ENCODE measurements at places on chromosomes 7 and 10.

DNA sequence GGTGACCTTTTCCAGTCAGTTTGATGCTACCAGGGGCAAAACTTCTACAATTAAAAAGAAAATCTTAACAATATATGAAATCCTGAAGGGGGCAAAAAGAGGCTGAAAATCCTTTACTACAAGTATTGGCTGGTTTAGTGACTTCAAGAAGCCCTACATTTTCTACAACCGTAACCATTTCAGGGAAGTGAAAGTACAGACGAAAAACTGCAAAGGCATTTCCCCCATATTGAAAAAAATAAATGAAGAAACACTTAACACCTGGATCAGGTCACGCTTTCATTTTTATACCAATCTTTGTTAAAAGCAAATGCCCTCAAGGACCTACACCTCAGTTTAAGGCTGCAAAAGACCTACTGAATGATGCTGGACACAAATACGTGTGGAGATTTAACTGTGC lies 38.6 kb downstream of the IL6 start:
- DNase-seq, result no peak

DNA sequence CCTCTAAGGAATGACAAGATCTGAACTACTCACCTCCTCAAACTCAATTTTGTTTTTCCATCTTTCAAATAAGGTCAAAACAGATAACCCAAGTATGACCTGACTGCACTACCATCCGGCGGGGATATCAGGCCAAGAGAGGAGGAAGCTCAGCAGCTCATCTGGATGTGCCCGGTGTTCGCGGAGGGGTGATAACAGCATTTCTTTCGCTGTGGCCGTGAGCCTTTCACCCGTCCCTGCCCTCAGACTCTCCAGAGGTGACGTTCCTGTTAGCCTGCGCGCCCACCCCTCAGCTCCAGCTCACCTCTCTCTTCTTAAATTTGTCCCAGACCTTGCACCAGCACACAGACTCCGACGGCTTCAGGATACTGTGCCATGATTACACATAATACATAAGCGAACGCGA lies 526 bp downstream of the ZNF248 start:
- DNase-seq, result no peak

GRCh38 chr10:21473541-21473940 lies 51.9 kb downstream of the SKIDA1 start:
- DNase-seq, result no peak

DNA sequence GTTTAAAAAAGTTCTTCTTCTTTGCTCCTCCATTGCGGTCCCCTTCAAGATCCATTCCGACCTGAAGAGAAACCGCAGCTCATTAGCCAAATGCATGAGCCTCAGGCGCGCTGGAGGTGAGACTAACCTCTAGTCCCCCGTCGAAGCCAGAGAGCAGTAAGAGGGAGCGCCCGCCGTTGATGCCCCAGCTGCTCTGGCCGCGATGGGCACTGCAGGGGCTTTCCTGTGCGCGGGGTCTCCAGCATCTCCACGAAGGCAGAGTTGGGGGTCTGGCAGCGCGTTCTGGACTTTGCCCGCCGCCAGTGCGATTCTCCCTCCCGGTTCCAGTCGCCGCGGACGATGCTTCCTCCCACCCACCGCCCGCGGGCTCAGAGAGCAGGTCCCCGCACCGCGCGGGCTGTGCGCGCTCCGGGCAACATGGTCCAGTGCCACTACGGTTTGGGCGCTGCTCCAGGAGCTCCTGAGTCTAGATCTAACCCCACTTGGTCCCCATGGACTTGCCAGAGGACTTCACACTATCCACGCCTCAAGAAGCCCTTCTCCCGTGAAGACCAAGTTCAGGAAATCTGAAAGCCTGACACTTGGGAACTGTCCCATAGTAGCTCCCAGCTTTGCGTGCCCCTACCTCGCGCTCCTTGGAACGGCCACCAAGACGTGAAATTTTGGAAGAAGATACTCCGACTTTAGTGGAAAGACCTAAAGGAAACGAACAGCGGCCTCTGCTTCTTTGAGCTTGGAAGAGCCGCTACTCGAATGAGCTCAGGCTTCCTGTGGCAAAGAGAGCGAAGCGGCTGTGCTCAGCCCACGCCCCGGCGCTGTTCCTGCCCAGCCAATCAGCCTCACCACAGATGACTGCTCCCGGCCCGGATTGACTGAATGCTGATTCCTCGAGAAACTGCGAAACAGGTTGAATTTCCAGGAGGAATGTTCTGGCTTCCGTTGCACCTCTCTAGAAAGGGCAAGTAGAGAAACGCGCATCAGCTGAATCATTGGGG lies at the start of gene ABCB1:
Gene ABCB1, minus strand, starts transcription at position 755 of the 995 bp plus-strand sequence. Its CDS starts 700 bp downstream, at position 55.
- peak; percentile 47 for DNase-seq

DNA sequence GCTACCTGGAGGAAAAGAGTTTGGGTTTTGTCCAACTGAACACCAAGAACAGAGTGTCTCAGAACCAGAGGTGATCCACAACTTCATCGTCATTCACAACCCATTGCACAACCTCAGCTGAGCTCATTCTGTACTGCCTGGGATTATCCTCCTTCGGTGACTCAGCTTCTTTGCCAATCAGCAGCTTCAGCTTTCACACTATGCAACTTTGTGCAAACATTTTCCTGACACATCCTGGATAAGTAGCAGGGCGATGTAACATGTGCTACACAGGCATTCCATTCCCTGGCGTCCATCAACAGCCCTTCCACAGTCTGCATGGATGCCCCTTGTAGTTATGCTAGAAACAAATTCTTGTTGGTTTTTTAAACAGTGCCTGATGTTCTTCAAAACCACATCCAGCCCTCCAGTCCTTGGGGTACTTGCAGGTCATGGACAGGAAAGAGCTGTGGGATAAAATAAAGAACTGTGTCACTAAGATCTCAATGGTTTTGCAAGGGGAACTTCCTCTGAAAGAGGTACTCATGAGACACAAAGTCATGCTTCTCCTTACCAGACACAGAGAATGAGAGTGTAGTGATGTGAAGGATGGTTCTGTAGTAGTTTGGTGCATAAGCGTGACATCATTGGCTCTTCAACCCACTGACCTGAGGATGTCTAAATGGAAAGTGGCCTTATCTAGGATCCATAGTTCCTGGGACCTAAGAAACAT lies 478.5 kb downstream of the KIF20B start:
- no peak for DNase-seq

GRCh38 chr10:132169766-132170560 lies 16.8 kb upstream of the DPYSL4 start:
- DNase-seq, result no peak

- no peak for DNase-seq
These were observed 12.1 kb upstream of the KPNA7 start for GRCh38 chr7:99219985-99220384.

DNA sequence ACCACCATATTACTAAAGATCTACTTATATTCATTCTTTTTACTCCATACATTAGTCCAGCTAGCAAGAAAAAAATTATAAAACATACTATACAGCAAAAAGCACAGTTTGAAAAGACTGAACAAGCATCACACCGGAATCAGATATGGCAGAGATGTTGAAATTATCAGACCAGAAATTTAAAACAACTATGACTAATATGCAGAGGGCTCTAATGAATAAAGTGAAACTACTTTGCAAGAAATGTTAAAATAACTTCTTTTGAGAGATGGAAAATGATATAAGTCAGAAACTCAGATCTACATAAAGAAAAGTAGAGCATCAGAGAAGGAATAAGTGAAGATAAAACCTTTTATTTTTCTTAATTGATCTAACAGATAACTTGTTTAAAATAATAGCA lies 50.9 kb downstream of the SGCE start:
- no peak for DNase-seq

- no peak for DNase-seq
These were observed 81.1 kb upstream of the ADO start for GRCh38 chr10:62723375-62723774.

DNA sequence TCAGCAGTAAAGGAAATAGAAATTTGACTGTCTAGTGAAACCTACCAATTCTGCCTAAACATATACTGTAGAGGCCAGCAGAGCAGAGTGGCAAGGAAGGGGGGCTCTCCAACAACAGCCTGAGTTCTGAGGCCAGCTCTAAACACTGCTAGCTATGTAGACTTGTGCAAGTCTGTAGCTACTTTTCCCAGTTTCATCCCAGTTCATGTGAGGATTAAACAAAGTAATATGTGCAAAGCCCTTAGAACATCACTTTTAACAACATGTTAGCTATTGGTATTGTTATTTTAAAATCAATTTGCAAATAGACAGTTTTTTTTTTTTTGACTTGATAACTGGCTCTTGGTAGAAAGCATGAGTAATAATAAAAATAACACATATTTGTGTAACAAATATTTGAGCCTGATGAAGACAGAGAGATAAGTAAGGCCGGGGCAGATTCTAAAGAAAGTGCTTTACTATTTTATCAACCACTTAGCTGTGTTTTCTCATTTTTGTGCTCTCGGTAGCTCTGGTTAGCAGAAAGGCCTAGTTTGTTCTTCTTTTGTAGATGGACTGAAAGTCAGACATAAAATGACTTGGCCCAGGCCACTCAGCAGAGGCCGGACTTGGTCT lies 9.3 kb downstream of the CHST12 start:
- no peak for DNase-seq

DNA sequence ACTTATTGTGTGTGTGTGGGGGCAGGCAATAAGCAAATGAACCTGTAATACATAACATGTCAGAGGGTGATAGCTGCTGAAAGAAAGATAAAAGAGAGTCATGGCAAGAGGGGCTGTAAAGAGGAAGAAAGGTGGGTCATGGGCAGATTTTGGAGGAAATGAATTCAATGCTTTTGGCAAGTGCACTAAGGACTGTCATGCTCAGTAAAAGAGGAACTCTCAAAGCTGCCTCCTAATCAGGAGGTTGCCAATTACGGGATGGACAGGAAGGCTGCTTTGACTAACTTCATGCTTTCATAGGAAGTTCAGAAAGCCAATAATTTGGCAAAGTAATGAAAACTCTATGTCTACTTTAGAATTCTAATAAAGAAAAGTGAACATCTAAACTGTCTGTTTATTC lies 401.2 kb downstream of the SH2D4B start:
- DNase-seq, result no peak

- no peak for DNase-seq
These were observed 153.3 kb upstream of the INSYN2A start for GRCh38 chr10:127349737-127350136.

- DNase-seq, result no peak
These were observed 461.1 kb downstream of the ARL4A start for GRCh38 chr7:13148548-13148947.

All from iPS DF 6.9 (cell line).